ENCODE measurements at places on chromosomes 13 and 19.

GRCh38 chr19:3275583-3276340, 51.3 kb downstream of the CELF5 start:
- DNase-seq = no peak

GRCh38 chr19:10532457-10532856, 11.2 kb upstream of the ATG4D start:
- no peak for DNase-seq

GRCh38 chr19:13082192-13083007, 20.3 kb downstream of the LYL1 start:
- no peak for DNase-seq

- no peak for DNase-seq
Measured at GRCh38 chr13:58620176-58620575, 988.6 kb downstream of the PCDH17 start.
